ENCODE measurements at places on chromosomes 13 and 19. TPM values are rescaled to one million over a fixed set of nuclear protein-coding genes. Genes with fewer than 3 reads are reported as not detected.

TLE6 gene
- 0.28 TPM for total RNA-seq

OR10H1 gene
- total RNA-seq = not detected

COL5A3 gene
- total RNA-seq = 8.6 TPM

UBA52 gene
- total RNA-seq = 793 TPM

CCL25 gene
- total RNA-seq = not detected

NDUFA13 gene
- total RNA-seq = 1,013 TPM

TTC9B gene
- not detected for total RNA-seq

All from right cardiac atrium (tissue), 5 donors.